ENCODE measurements at places on chromosomes 2 and 18.

DNA sequence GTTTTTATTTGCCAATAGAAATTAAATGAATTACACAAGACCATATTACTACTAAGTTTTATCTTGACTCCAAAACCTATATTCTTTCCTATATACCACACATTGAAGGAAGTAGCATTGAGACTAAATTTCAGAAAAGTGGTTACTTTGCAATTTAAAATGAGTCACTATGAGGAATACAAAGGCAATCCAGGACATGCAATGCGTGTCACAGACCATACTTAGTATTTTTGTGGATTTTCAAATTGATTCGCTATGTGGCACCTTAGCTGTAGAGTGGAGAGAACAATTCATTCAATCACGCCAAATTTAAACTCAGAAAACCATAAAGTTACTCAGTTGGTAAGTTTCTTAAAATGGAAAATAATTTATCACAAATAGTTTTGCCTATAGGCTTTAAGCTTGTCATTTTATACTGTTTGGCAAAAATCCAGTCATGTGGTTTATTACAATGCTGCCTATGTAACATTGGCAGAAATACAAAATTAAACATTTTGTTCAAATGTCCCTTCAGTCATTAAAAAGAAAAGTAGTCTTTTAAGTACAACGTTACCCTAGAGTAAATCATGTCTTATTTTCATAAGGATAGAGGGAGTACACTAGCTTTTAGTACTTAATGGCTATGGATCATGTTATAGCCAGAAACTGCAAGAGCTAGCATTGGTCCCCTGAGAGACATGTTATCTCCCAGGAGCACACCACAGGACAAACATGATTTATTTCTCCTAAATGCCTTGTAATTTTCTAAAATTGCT lies 222.8 kb upstream of the CDH7 start:
- DNase-seq = no peak

DNA sequence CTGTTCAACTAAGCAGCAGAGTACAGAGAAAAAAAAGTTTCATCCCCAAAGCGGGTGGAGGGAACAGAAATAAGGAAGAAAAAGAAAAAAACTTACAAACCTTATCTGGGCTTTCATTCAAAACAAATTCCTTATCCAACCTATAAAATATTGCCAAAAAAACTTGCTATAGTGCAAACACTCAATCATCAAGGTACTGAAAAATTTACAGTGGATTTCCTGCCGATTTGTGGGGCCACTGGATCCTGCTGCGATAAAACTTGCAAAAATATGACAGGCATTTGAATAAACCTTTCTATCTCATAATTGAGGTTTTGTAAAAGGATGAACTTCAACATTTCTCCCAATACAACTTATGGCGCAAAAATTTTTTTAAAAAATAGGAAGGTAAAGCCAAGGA lies 77.0 kb downstream of the ZNF521 start:
- DNase-seq = no peak

DNA sequence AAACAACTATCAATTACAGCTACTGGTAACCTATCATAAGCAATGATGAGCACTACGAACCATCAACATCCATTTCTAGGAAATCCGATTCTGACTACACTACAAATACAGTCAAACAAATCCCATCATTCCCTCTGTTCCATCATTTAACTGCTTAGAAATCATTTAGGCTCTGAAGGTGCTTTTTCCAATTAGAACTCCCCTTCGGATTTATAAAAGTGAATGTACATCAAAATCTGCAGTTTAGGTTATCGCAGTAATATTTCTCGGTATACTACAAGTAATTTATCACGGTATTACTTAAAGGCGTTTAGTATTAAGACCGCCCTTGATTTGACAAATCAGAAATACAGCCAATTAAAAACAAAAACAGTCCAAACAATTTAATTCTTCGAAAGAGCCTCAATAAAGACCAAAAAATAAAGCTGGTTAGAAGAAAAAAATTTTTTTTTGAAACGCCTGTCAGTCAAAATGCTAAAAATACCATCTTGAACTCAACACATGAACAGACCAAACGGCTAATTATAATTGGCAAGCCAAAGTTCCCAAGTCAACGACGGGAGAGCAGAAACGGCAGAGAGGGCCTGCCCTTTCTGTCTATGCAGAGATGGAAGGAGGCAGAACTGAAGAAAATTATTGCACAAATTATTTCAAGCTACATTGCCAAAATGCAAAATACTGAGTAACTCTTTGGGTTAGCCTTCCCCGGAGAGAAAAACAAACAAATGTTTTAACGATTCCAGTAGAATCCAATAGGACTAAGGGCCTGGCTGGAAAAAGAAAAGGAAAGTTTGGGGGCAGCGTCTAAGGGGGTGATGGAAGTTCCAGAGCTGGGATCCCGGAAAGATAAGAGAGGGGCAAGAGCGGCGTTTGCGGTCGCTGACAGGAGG lies 1.2 kb downstream of the VPS54 start:
- peak; percentile 72 for DNase-seq

DNA sequence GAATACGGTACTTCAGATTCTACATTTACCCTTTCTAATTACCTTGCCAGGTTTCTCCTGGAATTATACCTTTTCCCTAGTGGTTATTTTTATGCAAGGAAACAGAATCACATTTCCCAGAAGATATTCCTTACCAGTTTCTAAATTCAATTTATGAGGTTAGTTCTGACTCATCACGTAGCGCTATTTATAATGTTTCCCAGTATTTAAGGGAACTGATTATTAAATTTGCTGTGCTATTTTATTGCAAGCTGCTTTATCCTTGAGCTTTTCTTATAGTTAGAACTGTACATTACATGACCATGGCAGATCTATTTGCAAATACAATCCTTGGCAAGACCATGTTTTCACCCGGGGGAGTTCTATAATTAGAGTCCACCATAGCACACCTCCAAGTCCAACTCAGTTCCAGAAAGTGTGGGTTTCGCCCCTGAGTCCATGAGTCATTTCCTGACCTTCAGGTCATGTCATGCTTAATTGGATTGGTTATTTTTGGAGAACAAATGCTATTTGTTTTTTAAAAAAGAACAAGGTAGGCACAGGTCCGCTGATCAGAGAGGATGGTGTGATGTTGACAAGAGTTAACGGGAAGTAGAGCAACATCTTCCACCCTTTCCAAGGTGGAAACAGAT lies 126.6 kb downstream of the ZNF532 start:
- peak; percentile 60 for DNase-seq

GRCh38 chr2:165032559-165032958 lies 77.2 kb upstream of the SLC38A11 start:
- no peak for DNase-seq

DNA sequence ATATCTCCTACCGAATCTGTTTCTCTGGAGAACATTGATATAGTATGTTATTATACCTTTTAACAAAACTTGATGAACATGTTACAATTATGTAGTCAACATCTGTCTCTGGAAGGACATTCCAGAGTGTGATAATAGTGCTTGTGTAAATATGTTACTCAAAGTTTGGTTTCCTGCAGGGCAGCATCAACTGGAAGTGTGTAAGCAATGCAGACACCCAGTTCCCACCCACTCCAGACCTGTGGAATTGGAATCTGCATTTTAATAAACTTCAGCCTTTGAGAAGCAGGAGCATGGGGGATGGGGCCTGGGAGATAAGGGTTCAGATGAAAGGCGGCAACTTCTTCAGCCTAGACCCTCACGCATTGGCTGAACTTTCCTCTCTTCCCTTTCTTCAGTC lies 398.9 kb downstream of the RND3 start:
- DNase-seq = peak; percentile 58

GRCh38 chr2:109270505-109271312 lies 141.7 kb downstream of the SH3RF3 start:
- DNase-seq = no peak

DNA sequence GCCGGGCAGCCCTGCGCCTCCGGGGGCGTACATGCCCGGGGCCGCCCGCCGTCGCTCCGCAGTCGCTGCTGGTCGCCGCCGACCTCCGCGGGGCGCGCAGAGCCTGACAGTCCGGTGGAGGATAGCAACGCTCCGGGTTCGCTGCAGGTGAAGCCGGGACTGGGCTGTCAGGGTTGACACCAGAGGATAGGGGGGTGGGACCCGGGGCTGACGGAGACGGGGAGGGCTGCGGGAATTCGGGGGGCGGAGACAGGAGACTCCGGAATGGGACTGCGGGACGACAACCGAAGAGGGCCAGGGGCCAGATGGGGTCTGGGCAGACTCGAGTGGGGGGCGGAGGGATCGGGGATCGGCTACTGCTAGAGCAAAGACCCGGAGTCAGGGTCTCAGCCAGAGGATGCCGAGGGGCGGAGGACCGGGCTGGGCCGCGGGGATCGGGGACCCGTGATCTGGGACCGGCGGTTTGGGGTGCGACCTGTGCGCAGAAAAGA lies 403 bp downstream of the TMEM127 start:
- DNase-seq = peak; percentile 46

All from endothelial cell of umbilical vein (primary cell).